ENCODE measurements at places on chromosomes 4 and X. TPM values are rescaled to one million over a fixed set of nuclear protein-coding genes. Genes with fewer than 3 reads are reported as not detected.
A peak's percentile ranks its signal among the peaks of the same experiment; 100 is the strongest.

Gene DRP2
- 0.14 TPM for total RNA-seq

Gene UTP3
- 15.8 TPM for total RNA-seq

- no peak overlapping the region for H3K4me3 ChIP-seq
- H3K27me3 ChIP-seq = no peaks in the 10 kb centered on the region
- no peaks in the 10 kb centered on the region for H3K4me1 ChIP-seq
- H3K27ac ChIP-seq = no peak overlapping the region
- no peak for DNase-seq
Measured at GRCh38 chr4:150495550-150495949, 86.4 kb upstream of the MAB21L2 start.

- DNase-seq = no peak
- no peaks in the 10 kb centered on the region for H3K36me3 ChIP-seq
- no peak overlapping the region for H3K27ac ChIP-seq
- no peaks in the 10 kb centered on the region for H3K4me1 ChIP-seq
- no peak overlapping the region for H3K4me3 ChIP-seq
- no peaks in the 10 kb centered on the region for H3K27me3 ChIP-seq
Measured at GRCh38 chrX:37759878-37760418, 19.9 kb upstream of the CYBB start.

- H3K4me1 ChIP-seq = no peaks in the 10 kb centered on the region
- H3K36me3 ChIP-seq = no peaks in the 10 kb centered on the region
- H3K4me3 ChIP-seq = no peak overlapping the region
- no peak for DNase-seq
- H3K27me3 ChIP-seq = no peaks in the 10 kb centered on the region
- no peak overlapping the region for H3K27ac ChIP-seq
Measured at GRCh38 chrX:109190542-109190941, 291.3 kb downstream of the GUCY2F start.

DNA sequence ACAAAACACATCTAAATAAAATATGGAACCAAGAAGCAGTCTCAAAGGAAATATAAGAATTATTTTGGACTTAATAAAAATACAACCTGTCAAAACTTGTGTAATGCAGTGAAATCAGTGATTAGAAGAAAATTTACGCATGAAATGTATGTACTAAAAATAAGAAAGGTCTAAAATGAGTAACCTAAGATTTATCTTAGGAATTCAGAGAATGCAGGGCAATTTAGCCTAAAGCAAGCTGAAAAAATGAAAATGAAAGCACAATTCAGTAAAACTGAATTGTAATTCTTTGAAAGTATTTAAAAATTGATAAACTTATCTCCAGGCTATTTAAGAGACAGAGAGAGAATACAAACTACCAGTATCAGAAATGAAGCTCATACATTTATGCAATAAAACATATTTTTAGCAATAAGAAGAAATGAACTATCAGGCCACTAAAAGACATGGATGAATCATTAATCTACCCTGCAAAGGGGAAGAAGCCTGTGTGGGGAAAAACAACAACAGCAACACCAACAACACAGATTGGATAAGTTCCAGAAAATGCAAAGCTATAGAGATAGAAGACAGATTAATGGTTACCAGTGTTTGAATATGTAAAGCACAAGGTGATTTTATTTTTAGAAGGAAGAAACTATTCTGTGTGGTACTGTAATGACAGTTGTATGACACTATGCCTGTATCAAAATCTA lies 442.0 kb upstream of the ADGRL3 start:
- no peaks in the 10 kb centered on the region for H3K27me3 ChIP-seq
- no peaks in the 10 kb centered on the region for H3K36me3 ChIP-seq
- H3K27ac ChIP-seq = no peak overlapping the region
- DNase-seq = no peak

DNA sequence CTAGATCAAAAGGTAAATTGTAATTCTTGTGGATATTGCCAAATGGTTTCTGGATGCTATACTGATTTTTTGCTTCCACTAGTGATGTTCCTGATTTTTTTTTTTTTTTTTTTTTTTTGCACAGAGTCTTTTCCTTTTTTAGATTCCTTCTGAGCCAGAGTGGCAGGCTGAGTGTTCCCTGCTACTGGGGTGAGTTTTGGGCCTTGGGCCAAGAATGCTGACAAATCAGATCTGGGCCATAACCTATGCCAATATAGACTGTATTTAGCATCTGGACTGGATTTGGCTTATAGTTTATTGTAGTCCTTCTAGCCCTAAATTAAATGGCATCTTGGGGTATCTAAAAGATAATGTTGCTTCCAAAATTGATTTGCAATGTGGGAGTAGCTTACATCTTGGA lies 52.8 kb downstream of the REPS2 start:
- H3K27ac ChIP-seq = no peak overlapping the region
- no peaks in the 10 kb centered on the region for H3K36me3 ChIP-seq
- H3K4me1 ChIP-seq = no peaks in the 10 kb centered on the region

DNA sequence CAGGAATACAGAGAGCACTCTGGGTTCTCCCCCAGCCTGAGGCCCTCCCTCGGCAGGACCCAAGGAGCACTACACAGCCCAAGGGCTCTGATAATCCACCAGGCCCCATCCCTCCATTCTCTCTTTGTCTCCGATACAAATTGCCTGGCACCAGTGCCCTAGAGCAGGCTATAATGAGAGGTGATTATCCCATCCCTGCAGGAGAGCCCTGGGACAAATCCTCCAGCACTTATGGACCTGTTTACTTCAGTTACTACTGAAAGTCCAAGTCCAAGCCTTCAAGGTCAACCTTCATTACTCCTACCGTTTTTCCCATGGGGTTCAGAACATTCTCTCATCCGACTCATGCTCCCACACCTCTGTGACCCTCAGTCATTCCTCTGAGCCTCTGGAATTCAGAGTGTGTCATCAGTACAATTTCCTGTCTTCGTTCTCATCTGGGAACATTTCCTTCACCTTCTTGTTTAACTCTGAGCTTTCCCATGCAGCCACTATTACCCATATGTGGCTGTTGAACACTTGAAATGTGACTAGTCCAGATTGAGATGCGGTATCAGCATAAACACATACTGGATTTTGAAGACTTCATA lies 299.0 kb downstream of the RAPGEF2 start:
- H3K4me3 ChIP-seq = peak overlapping the region; percentile 49
- DNase-seq = no peak
- H3K27ac ChIP-seq = peak overlapping the region; percentile 78
- peaks cover 48% of the 10 kb centered on the region for H3K4me1 ChIP-seq
- no peaks in the 10 kb centered on the region for H3K36me3 ChIP-seq

GRCh38 chr4:159355466-159355865 lies 252.6 kb downstream of the RAPGEF2 start:
- H3K27me3 ChIP-seq = no peaks in the 10 kb centered on the region
- no peak overlapping the region for H3K4me3 ChIP-seq
- peaks cover 95% of the 10 kb centered on the region for H3K36me3 ChIP-seq
- DNase-seq = no peak
